Left lung (tissue), 14 donors: ENCODE measurements at places on chromosomes 11 and 22.
A peak's percentile ranks its signal among the peaks of the same experiment; 100 is the strongest.

DNA sequence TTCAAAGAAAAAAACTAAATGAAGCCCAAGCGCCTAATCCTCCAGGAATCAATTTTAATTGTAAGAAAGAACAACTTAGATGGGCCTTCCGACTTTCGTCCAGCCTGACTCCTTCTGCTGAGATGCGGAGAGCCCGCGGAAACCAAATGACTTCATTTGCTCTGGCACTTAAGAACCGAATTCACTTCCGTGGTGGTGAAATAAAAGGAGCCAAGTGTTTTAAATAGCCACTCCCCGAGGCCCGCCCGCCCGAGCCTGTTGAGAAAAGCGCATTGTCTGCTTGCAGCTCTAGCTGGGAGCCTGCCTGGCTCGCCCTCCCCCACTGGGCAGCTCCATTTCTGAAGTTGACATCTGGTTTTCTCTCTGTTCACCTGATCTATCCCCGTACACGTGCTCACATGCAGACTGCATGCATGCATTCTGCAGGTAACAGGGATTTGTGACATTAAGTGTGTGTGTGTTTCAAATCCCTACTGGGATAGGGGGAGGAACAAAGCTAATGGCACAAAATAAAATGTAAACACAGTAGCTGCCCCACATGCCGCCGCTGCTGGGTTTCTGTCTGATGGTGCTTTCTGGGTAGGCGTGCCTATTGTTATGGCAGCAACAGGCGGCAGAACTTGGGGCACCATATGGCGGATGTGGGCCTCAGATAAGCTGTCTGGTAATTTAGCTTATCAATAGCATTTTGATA, 6.2 kb downstream of the TEAD1 start:
- peak; percentile 86 for DNase-seq

- DNase-seq, result peak; percentile 88
Measured at GRCh38 chr22:20957102-20957682, 9.9 kb upstream of the AIFM3 start.

GRCh38 chr11:40746282-40746681, 713.2 kb downstream of the LRRC4C start:
- DNase-seq, result no peak

DNA sequence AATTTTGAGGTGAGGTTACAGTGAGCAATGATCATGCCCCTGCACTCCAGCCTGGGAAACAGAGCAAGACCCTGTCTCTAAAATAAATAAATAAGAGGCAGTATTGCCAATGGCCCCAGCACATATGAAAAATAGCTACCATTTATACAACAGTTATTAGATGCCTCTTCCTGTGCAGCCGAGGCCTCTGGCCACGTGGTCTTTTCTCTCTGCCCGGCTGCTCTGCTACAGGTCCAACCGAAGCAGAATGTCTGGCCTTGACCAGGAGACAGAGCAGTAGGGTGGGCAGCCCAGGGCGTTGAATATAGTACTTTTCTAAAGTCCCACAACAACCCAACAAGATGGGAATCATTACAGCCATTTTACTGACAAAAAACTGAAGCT, 12.4 kb upstream of the OAF start:
- no peak for DNase-seq

- DNase-seq, result peak; percentile 41
Measured at GRCh38 chr11:75240311-75241035, at the start of gene TPBGL. TPBGL (plus strand) TSS chr11:75240774; CDS start chr11:75241050, 276 bp downstream.

- no peak for DNase-seq
Measured at GRCh38 chr22:47094861-47095330, 332.4 kb downstream of the TBC1D22A start.

- no peak for DNase-seq
Measured at GRCh38 chr11:20003351-20003750, 156.9 kb downstream of the DBX1 start.

- DNase-seq, result no peak
Measured at GRCh38 chr11:84899740-84900139, 727.4 kb downstream of the DLG2 start.

GRCh38 chr11:5467527-5467926, 18.4 kb downstream of the OR51I2 start:
- no peak for DNase-seq

DNA sequence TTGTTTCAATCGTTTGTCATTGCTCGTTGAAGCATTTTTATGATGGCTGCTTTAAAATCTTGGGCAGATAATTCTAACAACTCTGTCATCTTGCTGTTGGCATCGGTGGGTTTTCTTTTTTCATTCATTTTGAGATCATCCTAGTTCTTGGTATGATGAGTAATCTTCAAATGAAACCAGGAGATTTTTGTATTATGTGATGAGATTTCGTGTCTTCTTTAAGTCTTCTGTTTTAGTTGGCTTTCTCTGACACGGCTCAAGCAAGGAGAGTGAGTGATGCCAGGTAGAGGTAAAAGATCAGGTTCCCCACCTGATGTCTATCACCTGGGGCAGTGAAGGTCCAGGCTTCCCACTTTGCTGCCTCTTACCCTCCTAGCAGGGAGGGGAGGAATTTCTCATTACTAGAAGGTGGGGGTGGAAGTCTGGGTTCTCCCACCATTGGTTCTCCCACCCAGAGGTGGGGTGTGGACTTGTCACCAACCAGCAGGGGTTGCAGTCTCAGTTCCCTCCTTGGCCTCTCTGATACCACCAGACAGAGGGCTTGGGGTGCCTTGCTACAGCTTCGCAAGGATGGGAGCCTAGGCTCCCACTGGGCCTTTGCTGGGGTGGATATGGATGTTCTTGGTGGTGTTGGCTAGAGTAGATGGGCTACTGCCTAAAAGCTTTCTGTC, 12.9 kb downstream of the CDC45 start:
- no peak for DNase-seq

DNA sequence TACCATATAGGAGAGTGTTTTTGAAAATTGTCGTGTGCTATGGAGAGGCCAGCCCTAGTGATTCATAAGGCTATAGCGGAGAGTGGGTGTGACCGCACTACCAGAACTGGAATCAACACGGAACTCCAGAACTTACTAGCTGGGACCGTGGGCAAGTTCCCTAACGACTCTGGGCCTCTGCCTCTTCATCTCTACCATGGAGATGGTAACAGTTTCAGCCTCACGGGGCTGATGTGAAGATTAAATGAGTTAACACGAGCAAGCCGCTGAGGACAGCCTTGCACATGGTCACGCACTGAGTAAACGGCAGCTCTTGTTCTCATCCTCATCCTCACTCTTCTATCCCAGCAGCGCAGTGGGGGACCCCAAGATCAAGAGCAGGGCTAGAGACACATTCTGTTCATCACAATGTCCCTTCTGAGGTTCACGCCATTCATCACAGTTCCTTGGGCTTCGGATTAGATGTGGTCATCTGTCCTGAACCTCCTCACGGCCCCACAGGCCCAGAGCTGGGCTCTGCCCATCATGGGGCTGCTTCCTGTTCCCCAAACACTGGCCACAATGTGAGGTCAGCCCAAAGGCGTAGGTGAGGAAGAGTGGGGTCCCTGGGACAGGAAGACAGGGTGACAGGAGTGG, 47.2 kb upstream of the CD5 start:
- DNase-seq, result no peak

GRCh38 chr11:122100756-122101080, 15.3 kb downstream of the BLID start:
- DNase-seq, result peak; percentile 19

DNA sequence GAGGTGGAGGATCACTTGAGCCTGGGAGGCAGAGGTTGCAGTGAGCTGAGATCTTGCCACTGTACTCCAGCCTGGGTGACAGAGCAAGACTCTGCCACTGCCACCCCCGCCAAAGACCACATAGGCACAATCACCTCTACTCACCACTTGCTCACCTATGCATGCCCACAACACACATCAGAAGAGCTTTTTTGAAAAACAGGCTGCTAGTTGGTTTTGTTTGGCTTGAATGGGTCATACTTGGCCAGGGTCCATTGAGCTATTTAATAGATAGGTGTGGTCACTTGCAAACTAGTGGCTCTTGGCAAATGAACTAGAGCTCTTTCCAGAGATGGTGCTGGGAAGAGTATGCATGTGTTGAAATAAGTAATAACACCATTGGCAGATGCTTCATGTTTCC, 80.1 kb downstream of the EMSY start:
- DNase-seq, result peak; percentile 27

DNA sequence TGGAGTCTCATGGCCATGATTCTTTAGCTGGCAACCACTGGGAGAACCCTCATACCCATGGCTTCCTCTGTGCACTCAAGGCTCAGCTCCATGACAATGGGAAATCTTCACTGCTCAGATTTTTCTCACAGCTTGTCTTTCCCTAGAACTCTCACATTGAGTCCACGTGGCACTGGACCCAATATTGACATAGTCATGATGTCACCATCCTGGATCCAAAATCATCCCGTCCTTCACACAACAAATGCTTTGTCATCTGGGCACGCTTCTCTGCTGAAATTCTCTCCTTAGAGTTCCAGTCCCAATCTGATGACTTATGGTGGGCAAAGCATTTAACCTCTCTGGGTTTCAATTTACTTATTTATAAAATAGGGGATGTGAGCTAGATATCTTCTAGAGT, 37.7 kb upstream of the CD44 start:
- DNase-seq, result no peak

- no peak for DNase-seq
Measured at GRCh38 chr11:27203077-27203647, 159.9 kb downstream of the CCDC34 start.

- DNase-seq, result no peak
Measured at GRCh38 chr22:30824711-30825110, 130.0 kb downstream of the OSBP2 start.

- no peak for DNase-seq
Measured at GRCh38 chr11:16825101-16825500, 86.7 kb downstream of the C11orf58 start.

DNA sequence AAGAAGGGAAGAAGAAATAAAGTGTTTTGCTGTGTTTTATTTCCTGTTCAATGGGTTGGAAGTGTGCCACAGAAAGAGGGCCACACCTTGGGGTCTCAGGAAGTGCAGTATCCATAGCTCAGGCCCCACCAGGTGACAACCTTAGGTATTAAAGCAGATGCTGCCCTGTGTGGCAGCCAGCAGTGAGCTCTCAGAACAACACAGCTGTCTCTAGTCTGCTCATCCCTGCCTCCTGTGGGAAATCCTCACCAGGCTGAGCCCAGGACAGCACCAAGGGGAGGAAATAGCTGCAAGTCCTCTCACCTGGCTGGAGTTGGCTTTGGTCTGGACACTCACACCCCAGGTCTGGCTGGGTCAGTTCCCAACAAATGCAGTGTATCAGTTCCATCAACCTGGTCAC, 25.1 kb downstream of the ARL14EP start:
- DNase-seq, result no peak

- DNase-seq, result no peak
Measured at GRCh38 chr22:20095521-20095920, 15.5 kb downstream of the DGCR8 start.

DNA sequence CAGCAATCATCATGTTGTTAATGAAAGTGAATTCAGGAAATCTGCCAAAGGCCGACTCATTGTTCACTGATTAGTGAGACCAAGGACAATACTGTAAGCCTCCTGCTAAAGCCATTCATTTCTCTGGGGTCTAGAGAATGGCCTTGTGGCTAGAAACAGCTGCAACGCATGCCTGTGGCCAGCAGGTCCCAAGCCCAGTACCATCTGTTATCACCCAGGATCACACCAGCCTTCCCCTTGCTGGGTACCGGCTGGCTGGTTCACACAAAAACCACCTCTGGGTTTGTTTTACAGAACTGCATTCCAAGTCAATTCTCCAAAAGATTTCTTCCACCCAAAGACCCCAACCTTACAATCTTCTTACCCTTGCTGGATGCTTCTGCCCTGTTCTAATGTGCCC, 1.1 kb downstream of the PLAAT5 start:
- no peak for DNase-seq

DNA sequence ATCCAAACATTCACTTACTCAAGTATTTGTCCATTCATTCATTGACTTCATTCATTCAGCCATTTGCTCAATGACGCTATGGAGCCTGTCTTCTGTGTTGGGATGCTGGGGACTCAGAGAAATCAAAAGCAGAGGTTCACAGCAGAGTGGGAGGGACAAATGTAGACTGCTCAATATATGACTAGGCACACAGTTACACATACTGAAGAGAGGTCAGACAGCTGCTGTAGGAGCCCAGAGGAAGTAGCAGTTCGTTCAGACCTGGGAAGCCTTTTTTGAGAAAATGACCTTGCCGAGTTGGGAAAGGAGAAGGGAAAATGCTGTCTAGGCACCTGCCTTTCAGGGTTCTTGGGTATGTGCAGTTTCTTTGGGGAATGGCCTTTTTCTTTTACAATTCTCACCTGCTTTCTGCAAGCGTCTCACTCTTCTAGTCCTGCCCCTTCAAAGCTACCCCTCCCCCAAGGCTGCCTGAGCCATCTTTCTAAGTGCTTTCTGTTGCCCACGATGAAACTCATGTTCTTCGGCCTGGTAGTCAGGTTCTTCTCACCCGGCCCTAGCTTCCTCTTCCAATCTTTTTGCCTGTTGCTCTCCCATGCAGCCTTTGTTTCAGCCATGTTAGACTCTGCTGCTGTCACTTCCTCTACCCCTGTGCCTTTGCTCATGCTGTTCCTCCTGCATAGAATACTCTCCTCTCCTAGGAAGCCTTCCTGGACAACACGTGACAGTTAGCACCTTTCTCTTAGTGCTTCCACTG, 4.2 kb upstream of the UVRAG start:
- DNase-seq, result no peak

DNA sequence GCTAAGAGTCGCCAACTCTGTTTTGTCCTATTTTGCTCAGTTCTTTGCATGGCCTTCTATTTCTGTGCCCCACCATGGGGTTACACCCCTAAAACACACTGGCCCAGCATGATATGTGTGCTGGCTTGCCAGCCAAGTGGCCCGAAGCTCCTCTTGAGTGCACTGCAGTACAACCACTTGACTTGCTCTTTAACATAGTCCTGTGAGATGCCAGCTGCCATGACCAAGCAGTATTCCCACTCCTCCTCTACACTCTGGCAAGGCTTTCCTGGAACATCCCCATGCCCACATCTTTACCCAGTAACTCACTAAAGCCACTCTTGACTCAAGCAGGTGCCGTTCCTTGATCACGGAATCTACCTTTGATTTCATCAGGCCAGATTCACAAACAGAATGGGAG, 102.9 kb upstream of the GAL start:
- peak; percentile 76 for DNase-seq

DNA sequence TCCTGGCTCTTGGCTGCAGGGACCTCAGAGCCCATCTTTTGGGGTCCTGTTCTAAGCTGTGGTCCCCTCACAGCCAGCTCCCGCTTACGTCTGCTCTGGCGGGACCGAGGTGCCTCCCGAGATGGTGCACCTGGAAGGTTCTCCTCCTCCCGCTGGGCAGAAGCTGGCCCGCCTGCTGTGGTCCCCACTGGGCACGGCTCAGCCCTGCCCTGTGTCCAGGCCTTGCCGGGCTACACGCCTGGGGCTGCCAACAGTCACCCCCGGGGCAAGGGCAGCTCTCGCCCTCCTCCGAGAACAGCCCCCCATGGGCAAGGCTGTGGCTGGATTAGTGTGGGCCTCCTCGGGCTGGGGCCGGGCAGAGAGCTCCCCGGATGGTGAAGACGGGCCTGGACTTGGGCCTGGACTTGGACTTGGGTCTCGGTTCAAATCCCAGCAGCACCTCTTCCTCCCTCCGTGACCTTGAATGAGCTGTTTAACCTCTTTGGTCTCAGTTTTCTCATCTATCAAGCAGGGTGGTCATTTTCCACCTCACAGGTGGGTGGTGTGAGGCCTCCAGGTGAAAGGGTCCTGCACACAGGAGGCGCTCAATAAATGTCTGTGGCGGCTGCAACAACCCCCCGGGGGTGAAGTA, 998 bp downstream of the BAIAP2L2 start:
- DNase-seq, result peak; percentile 69

- DNase-seq, result no peak
Measured at GRCh38 chr11:76772100-76772782, 10.9 kb upstream of the TSKU start.
